ENCODE measurements at places on chromosomes 1 and 21. TPM values are rescaled to one million over a fixed set of nuclear protein-coding genes. Genes with fewer than 3 reads are reported as not detected.

DNA sequence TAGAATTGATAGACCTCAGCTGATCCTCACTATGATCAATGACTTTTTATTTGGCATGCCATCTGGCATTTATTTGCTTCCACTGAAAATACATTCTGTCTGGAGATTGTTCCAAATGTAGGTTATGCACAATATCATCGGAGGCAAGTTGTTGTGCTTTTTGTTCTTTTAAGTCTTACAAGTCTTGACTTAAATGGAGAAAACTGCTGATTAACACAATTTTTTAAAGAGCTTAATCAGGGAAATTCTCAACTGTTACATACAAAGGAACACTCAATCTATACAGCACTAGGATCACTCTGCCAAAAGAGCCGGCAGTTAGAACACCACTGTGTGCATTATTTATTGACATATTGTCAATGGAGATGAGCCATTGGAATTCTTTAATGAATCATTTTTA is 19.2 kb downstream of the CYYR1 start:
- no peak overlapping the region for H3K4me3 ChIP-seq
- no peaks in the 10 kb centered on the region for H3K4me1 ChIP-seq
- H3K27ac ChIP-seq = peak overlapping the region; percentile 14
- H3K36me3 ChIP-seq = no peaks in the 10 kb centered on the region
- H3K27me3 ChIP-seq = no peaks in the 10 kb centered on the region

Gene PALMD
- 21.5 TPM for total RNA-seq

DNA sequence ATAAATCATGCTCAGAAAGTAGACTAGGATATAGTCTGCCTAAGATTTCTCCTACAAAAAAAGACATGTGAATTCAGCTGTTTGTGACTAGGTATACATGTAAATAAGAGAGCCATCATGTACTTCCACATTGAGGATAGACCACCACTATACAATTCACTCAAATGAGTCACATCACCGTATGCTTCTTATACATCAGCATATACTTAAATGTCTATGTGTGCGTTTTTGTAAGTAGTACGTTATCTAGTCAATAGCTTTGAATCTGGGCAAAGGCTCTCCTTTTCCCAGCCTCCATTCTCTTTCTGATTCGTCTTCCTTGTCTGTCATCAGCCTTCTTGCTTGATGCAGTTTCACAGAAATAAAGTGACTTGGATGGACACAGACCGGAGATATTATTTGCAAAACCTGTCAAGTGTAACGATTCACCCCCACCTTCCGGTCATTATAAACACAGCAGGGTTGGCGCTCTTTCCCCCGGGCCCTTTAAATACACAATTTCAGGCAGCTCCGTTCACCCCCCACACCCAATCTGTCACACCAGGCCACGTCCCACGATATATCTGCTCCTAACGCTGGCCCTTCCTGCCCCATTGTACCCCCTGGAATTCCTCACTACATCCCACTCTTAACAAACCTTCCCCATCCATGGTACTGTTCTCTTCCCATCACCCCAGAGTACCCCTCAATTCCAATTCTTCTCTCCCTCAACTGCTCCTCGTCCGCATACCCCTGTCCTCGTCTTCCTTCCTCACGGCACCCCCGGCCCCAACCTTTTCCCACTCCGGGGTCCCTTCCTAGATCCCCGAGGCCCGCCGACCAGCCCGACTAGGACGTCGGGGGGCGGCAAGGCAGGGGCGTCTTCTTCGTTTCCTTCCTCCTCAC is 636 bp downstream of the VAMP4 start:
- H3K27ac ChIP-seq = peak overlapping the region; percentile 96
- peak overlapping the region; percentile 97 for H3K4me3 ChIP-seq

Gene ACTN2
- 2.8 TPM for total RNA-seq

Gene LCK
- total RNA-seq = 8.3 TPM

GRCh38 chr1:41914516-41914915 is 4.2 kb downstream of the HIVEP3 start:
- H3K36me3 ChIP-seq = no peaks in the 10 kb centered on the region
- peaks cover 37% of the 10 kb centered on the region for H3K4me1 ChIP-seq
- no peak overlapping the region for H3K27ac ChIP-seq
- H3K4me3 ChIP-seq = no peak overlapping the region
- H3K27me3 ChIP-seq = no peaks in the 10 kb centered on the region

Gene SDC3
- 39.4 TPM for total RNA-seq

Gene KCNE2
- total RNA-seq = 0.52 TPM

- H3K4me3 ChIP-seq = no peak overlapping the region
- peaks cover 20% of the 10 kb centered on the region for H3K4me1 ChIP-seq
- DNase-seq = no peak
- H3K27ac ChIP-seq = no peak overlapping the region
These were observed 8.1 kb upstream of the F3 start for GRCh38 chr1:94549706-94550105.

DNA sequence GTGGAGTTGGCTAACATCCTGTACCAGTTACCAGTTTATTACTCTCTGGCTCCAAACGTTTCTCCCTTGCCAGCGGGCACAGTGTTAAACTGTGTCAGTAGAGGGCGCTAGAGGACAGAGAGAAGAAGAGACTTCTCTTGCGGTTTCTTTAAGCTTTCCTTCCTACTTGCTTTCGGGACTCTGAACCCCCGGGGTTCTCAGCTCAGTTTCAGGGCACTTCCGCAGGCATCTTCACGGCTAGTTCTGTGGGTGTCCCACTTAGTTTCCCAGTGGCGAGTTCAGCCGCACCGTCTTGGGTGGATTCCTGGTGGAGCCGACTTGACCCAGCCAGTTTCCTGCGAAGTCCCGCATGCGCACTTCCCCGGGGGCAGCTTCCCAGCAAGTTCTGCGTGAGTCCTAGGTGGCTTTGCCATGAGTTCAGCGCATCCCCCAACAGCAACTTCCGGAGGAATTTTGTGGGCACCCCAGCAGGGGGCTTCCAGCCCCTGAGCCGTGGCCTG is 37.9 kb upstream of the BTG2 start:
- peak; percentile 91 for DNase-seq
- H3K27ac ChIP-seq = peak overlapping the region; percentile 81
- no peaks in the 10 kb centered on the region for H3K27me3 ChIP-seq
- H3K36me3 ChIP-seq = no peaks in the 10 kb centered on the region

DNA sequence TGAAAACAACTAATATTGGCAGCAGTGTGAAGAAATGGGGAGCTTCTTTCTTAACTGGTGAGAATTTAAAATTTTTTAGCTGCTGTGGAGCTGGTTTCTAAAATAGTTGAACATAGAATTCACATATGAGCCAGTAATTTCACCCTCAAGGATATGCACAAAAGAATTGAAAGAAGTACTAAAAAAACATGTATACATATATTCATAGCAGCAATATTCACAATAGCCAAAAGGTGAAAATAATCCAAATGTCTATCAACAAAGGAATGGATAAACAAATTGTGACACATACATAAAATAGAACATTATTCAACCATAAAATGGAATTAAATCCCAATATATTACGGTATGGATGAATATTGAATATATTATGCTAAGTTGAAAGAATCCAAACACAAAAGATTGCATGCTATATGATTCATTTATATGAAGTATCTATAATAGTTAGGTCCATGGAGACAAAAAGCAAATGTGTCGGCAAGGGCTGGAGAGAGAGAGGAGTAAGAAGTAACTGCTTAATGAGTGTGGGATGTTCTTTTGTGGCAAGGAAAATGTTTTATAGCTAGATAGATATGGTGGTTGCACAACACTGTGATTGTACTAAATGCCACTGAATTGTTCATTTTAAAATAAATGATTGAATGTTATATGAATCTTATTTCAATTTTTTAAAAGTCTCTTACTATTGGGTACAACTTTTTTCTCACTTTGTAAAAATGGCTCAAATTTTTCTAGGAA is 14.8 kb upstream of the COL11A1 start:
- no peak overlapping the region for H3K4me3 ChIP-seq
- no peaks in the 10 kb centered on the region for H3K4me1 ChIP-seq
- no peaks in the 10 kb centered on the region for H3K27me3 ChIP-seq

DNA sequence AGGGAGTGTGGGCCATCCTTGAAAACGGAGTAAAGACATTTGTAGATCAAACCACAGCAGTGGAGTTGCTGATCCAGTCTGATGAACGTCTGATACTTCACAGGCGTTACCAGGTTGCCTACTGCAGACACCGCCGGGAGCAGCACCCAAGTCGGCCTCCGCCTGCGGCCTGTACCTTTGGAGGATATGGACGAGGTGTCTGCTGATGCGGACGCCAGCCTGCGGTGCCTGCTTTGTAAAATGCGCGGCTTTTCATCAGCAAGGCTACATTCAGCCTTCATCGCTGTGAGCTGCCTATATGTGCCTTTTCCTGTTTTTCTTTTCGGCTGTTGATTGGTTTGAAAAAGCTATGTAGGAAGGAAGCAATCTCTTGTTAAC is 16.0 kb downstream of the SLX9 start:
- peak; percentile 53 for DNase-seq
- peaks cover 11% of the 10 kb centered on the region for H3K4me1 ChIP-seq
- peaks cover 13% of the 10 kb centered on the region for H3K36me3 ChIP-seq
- H3K4me3 ChIP-seq = no peak overlapping the region
- no peak overlapping the region for H3K27ac ChIP-seq

Gene RHEX
- total RNA-seq = 17.3 TPM

GRCh38 chr1:219566951-219567947 is 45.7 kb downstream of the ZC3H11B start:
- no peak for DNase-seq
- H3K27me3 ChIP-seq = no peaks in the 10 kb centered on the region
- no peak overlapping the region for H3K27ac ChIP-seq
- no peaks in the 10 kb centered on the region for H3K4me1 ChIP-seq
- H3K36me3 ChIP-seq = no peaks in the 10 kb centered on the region

- DNase-seq = no peak
- H3K27ac ChIP-seq = no peak overlapping the region
- peaks cover 11% of the 10 kb centered on the region for H3K36me3 ChIP-seq
- H3K4me1 ChIP-seq = peaks cover 18% of the 10 kb centered on the region
- H3K27me3 ChIP-seq = no peaks in the 10 kb centered on the region
These were observed 84.7 kb downstream of the NOTCH2 start for GRCh38 chr1:119984771-119985170.

Gene SAMD11
- 6.0 TPM for total RNA-seq

DNA sequence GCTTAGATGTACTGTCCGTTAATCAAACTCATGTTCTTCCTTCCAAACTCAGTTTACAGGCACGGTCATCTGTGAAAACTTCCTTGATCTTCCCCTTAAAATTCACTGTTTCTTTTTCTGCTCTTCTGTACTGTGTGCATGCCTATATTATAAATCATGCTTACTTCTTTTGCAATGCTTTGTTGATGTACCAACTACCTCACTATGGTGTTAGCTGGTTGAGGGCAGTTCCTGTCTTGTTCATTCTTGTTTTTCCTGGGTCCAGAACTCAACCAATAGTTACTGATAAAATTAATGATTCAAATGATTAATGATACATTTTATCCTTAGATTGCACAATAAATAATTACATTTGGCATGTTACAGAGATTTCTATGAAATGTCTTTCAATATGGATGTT is 163.8 kb downstream of the CHRM3 start:
- no peaks in the 10 kb centered on the region for H3K27me3 ChIP-seq
- no peak overlapping the region for H3K27ac ChIP-seq
- no peaks in the 10 kb centered on the region for H3K4me1 ChIP-seq
- no peaks in the 10 kb centered on the region for H3K36me3 ChIP-seq

Gene DTL
- total RNA-seq = 1.7 TPM

DNA sequence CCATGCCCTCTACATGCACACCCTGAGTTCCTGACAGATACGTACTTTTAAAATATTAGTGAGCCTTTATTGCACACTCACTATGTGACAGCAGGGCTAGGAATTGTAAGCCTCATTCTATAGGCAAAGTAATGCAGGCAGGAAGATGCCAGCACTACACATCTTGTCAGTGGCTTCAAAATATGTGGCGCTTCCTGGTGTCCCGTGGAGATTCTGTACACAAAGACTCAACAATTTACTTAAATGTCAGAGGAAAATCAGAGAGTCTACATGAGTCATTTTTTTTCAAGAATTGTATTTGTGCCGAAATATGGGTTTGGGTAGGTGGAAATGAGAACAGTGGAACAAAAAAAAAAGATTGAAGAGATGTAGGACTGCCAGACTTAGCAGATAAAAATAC is 27.6 kb downstream of the RNASEL start:
- H3K27ac ChIP-seq = no peak overlapping the region
- H3K36me3 ChIP-seq = no peaks in the 10 kb centered on the region
- no peaks in the 10 kb centered on the region for H3K4me1 ChIP-seq

- no peak overlapping the region for H3K4me3 ChIP-seq
- no peaks in the 10 kb centered on the region for H3K36me3 ChIP-seq
- DNase-seq = no peak
- no peaks in the 10 kb centered on the region for H3K4me1 ChIP-seq
- peak overlapping the region; percentile 58 for H3K27ac ChIP-seq
- H3K27me3 ChIP-seq = peaks cover 8% of the 10 kb centered on the region
These were observed 45.8 kb upstream of the DMRTB1 start for GRCh38 chr1:53413175-53414001.

DNA sequence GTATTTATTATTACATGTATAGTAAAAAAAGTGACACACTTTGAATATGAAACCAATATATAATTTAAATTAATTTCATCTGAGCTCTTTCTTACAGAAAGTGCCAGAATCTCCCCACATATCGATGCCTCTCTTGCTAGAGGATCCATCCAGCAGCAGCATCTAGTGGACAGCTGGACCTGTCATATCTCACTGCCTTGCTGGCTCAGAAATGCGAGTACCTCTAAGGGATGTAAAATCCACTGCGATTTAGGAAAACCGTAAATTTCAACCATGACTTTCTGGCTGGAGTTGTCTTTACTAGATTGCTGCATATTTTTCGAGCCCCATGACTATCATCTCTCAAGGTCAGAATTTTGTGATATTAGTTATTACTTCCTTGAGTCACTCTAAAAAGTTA is 333.8 kb downstream of the NEGR1 start:
- no peaks in the 10 kb centered on the region for H3K36me3 ChIP-seq
- DNase-seq = no peak
- no peak overlapping the region for H3K4me3 ChIP-seq
- H3K27me3 ChIP-seq = no peaks in the 10 kb centered on the region
- H3K27ac ChIP-seq = no peak overlapping the region

Gene WNT2B
- total RNA-seq = 8.5 TPM

- peak; percentile 86 for DNase-seq
- peaks cover 66% of the 10 kb centered on the region for H3K4me1 ChIP-seq
These were observed 4.9 kb downstream of the SH3BGRL3 start for GRCh38 chr1:26284597-26285347.

All from upper lobe of right lung (tissue), 1 donor.